ENCODE measurements at places on chromosomes 2 and 18.

GRCh38 chr2:70920367-70920715, 15.4 kb upstream of the ATP6V1B1 start:
- DNase-seq: no peak

DNA sequence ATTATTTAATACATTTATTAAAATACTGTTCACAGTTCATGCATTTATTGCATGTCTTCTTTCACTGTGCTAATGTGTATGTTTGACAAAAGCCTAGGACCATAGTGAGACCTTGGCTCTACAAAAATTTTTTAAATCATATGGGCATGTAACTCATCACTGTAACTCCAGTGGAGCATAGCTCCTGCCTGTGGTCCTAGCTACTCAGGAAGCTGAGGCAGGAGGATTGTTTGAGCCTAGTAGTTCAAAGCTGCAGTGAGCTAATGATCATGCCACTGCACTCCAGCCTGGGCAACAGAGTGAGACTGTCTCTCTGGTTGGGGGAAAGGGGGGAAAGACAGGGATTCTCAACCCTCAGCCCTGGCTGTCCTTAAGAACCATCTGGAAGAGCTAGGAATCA, 137.8 kb downstream of the PRKCE start:
- DNase-seq: no peak

- no peak for DNase-seq
Observed at GRCh38 chr2:18441583-18441982, 118.9 kb downstream of the RDH14 start.

GRCh38 chr18:39574897-39575296, 2009.3 kb upstream of the CELF4 start:
- no peak for DNase-seq

DNA sequence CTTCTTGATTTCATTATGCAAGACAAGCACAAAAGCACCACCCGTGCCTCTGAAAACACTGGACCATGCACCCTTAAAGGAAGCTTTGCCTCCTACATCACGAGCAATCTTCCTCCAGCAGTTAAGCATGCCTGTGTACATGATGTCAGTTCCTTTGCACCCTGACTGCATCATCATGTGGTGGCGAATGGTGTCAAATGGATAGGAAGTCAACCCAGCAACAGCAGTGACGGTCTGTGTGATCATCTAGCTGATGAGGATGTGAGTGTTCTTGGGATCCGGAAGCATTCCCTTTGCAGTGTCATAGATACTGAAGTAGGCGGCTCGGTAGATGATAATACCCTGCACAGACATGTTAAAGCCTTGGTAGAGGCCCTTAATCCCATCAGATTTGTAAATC, 240.7 kb upstream of the FAM98A start:
- no peak for DNase-seq

DNA sequence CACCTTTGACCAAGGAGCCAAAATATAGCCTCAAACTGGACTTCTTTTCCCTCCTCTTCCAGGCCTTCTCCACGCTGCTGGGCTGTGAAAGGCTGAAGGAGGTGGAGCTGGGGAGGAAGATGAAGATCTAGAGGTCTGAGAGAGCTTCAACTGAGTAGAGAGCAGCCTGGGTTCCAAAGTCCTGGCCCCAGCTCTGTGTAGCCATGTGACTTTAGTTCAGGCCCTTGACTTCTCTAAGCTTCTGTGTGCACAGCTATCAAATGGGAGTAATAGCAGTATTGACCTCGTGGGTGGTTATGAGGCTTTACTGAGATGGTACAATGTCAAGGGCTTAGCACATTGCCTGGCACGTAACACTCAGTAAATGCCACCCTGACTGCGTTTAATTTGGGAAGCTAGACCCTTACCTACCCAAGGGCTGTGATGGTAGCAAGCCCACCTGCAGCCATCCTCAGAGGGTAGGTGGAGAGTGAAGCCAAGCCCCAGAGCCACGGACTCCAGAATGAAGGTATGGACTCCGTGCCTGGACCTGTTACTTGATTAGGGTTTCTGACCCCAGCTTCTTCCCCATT, 38.4 kb downstream of the SERTAD2 start:
- DNase-seq: no peak

DNA sequence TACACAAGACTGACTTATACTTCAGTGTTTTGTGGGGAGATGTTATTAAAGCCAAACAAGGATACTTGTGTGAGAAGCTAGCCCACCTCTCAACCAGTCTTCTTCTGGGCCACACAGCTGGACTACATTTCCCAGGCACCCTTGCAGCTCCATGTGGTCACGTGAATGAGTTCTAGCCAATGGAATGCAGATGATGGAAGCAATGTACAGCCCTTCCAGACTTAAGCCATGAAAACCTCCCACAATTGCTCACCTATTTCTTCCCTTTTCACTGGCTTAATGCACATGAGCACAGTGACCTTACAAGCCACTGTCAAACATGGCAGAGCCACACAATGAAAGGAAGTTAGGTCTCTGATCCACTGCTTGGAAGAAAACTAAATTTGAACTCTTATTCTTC, 20.4 kb upstream of the FEZ2 start:
- peak; percentile 24 for DNase-seq

GRCh38 chr2:31541853-31542252, 38.9 kb downstream of the SRD5A2 start:
- DNase-seq: no peak

- DNase-seq: no peak
Observed at GRCh38 chr2:32005371-32005976, 5.3 kb downstream of the MEMO1 start.

- DNase-seq: no peak
Observed at GRCh38 chr2:1748741-1749488, 4.6 kb upstream of the PXDN start.

DNA sequence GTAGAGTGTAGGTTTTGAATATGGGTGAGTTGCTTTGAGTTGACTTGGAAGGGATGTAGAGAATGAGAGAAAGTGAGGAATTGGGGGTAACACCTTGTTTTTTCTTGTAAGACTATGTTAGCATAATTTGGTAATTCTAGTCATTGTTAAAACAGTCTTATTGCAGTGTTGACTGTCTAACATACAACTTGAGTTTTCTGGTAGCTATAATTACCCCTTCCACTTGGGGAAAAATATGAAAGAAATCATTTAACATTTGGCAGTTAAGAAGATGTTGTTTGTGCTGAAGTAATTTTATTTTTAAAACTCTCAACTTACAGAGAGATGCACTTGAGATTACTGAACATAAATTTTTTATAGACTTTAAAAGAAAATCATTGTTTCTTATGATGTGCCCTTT, 108.2 kb downstream of the COMMD1 start:
- no peak for DNase-seq

DNA sequence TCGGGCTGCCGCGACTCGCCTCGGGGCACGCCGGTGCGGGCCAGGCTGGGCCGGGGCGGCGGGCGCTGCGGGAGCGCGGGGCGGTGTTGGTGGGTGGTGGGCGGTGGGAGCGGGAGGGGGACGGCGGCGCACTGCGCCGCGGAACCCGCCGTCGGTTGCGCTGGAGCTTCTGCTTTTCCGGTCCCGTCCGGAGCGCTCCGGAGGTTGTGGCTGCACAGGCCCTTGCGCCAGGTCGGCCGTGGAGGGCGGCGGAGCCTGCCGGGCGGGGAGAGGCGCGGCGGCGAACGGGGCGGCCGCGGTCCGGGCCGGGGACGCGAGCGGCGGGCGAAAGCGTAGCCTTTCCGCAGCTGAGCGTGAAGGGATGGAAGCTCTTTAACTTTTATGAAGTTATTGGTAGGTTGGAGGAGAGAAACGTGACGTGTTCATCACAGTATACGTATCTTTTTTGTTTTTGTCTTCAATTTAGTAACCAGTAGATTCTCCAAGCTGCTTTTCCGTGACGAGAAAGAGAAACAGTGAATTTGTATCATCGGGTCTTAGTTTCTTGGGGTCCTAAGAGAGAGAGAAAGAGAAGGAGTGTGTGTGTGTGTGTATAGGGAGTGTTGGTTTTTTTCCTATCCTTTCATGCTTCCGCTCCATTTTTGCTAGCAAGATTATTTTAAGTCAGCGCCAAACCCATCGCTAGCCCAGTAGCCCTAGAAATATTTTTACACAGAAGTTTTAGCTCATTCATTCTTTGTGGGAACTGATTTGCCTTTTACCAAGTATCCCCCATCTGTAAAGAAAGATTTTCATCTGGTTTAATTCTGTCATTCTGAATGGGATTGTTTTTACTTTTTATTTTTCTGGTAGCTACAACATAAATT, 535 bp downstream of the ATG4B start:
- no peak for DNase-seq

DNA sequence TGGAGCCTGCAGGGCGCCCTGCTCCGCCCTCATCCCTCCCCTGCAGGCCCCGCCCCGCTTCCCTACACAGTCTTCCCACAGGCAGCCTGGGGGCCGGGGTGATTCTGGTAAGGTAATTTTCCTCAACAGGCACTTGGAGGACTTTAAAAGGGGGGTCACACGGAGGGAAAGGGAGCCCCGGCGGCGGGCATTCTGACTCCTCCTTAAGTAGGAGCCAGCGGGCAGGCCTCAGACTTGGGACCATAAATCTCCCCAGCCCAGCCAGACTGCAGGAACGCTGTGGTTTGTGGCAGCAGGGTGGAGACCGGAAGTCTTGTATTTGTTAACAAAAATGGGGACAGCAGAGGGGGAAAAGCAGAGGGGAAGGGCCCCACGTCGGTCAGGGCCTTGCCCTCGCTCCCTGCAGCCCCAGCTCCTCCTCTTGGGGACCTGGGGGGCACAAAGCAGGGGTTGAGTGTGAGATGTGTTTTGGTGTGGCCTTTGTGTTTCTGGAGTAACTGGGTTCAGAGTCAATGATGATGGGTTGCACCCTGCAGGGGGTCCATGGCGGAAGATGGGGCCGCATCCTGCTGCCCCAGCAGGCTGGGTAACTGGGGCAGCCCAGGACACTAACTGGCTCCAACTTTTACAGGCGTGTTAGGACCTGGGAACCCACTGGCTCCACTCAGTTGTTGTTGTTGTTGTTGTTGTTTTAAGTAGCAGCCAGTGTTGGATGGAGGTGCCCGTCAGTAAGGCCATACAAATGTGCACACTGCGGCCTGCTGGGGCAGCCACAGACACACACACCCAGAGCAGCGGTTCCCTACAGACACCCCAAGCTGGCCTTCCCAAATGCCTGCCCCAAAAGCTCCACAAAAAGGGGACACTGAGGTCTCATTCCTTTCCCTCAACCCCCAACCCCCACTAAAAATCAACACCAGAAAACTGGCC, 27.7 kb downstream of the SMAD7 start:
- DNase-seq: peak; percentile 37

DNA sequence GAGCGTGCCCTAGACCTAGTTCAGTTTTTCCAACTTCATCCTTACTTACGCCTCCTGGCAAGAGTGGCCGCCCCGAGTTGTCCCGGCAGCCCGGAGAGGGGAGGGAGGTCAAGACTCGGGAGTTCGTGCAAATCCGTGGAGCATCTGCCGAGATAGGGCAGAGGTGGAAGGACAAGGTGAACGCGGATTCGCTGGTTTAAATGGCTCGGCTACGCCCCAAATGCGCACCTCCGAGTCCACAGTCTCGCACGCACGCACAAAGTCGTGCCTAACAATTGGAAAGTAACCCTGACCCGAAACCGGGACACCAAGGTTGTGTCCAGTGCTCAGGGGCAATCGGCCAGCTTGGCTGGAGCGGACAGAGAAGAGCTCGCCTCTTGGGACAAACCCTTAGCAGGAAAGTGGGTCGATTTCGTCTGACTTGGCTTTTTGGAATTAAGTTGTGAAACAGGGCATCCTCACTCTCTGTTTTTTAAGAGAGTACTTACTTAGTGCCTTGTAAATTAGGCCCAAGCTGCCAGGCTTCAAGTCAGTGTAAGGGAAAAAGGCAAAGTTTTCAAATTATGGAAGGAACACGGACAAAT, 726 bp upstream of the SS18 start:
- no peak for DNase-seq

Data from NCI-H1436 (cell line).